NT2/D1 (cell line): ENCODE measurements at places on chromosomes 6 and 20.

GRCh38 chr6:45772051-45772450, 243.6 kb downstream of the CLIC5 start:
- no peak for DNase-seq

DNA sequence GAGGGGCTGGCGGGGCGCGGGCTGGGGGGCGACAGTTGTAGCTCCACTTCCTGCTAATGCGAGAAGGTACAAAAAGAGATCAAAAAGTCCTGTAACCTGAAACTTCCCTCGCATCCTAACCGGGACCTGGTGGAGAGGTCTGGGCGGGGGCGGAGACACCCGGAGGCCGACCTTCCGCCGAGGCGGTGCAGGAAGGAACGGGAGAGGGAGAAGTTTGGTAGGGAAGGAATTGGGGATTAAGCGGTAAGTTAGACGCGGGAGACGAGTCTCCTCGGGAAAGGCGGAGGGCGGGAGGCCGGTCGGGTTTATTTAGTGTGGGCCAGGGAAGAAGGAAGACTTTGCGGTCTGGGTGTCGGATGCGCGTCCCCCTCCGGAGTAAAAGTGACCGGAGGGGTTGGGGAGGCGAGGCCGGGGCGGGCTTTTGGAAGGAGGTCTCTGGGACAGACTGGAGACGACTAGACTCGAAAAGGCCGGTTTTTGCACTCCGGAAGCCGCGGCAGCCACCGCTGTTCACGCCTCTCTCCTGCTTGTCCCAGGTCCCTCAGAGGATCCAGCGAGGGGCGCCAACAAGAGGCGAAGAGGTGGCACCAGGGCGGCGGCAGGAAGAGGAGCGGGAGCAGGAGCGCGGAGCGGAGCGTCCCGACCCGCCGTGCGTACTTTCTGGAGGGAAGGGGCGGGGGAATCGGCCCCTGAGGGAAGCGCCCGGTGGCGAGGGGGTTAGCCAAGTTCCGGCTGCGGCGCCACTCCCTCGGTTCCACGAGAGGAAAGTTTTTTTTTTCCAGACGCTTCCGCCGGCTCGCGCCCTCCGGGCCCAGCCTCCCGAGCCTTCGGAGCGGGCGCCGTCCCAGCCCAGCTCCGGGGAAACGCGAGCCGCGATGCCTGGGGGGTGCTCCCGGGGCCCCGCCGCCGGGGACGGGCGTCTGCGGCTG, 734 bp downstream of the TPBG start:
- DNase-seq: no peak

- no peak for DNase-seq
Observed at GRCh38 chr6:92132457-92132856, 1286.9 kb downstream of the EPHA7 start.

DNA sequence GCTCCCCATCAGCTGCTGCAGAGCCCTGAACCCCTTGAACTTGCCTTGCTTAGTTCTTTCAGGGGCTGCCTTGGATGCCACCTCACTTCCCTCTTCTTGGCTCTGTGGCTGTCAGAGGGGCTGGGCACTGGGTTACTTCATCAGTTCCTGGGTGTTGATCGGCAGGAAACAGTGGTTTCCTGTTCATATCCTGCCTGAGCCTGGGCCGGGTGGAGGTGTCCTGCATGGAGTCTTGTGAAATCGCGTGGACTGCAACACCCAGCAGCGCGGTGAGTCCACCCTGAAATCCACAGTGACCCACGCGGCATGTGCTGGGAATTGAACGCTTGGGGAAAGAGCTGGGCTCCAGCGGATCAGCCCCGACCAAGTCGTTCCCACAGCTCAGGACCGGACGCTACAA, 97.5 kb downstream of the CDH26 start:
- no peak for DNase-seq

GRCh38 chr6:87808005-87808757, 106.1 kb upstream of the AKIRIN2 start:
- DNase-seq: no peak

DNA sequence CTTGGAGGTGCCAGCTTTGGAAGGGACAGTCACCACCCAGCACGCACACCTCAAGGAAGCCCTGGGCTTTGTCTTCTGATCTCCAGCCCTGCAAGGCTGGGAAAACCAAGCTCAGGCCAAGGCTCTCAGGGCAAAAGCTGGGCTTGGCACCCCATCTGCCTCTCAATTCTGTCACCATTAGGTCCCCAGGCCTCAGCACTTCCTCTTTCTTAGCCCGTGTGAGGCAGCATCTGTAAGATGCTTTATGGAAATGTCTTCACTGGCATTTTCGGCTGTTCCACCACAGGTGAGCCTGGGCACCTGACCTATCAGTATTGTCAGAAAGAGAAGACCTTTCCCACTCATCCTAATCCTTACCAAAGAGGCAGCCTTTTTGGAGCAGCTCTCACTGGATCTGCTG, 24.6 kb downstream of the GMEB2 start:
- no peak for DNase-seq

DNA sequence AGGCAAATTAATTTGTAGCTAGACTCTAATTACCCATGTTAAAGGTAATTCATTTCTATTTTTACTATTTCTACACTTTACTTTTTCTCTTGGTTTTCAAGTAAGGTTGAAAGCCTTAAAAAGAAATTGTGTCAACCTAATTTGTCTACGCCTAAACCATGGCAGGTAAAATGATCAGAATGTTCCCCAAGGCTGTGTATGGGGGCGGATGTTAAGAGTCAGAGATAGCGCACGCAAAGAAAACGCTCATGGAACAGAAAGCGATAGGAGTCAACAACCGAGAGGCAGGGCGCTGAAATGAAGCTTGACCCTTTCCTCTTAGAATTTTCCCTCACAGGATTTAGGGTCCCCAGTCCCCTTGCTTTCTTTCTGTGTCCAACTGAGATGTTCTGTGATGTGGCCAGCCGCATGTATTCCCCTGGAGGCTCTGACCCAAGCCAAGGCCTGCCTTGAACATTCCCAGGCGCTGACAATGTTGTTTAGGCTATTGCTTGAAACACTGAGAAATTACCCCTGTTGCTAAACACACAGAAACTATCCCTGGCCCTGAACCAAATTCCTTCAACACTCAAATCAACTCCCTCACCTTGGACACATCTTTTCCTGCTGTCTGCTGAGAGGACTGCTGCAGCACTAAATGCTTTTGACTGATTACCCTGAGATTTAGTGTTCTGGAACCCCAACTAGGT, 10.9 kb downstream of the PSMB1 start:
- no peak for DNase-seq

DNA sequence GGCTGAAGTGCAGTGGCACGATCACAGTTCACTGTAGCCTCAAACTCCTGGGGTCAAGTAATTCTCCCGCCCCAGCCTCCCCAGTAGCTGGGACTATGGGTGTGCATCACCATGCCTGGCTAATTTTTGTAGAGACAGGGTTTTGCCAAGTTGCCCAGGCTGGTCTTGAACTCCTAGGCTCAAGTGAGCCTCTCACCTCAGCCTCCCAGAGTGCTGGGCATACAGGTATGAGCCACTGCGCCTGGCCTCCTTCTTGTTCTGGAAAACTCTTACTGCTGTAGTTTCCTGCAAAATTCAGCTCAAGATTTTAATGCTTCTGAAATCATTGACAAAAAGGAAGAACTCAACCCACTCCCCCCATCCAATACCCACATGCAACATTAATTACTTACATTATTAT, 21.9 kb upstream of the KCNG1 start:
- DNase-seq: no peak
